ENCODE measurements at places on chromosomes 2 and 18.
A peak's percentile ranks its signal among the peaks of the same experiment; 100 is the strongest.

- no peak for DNase-seq
Measured at GRCh38 chr2:32506446-32506845, 121.4 kb upstream of the TTC27 start.

DNA sequence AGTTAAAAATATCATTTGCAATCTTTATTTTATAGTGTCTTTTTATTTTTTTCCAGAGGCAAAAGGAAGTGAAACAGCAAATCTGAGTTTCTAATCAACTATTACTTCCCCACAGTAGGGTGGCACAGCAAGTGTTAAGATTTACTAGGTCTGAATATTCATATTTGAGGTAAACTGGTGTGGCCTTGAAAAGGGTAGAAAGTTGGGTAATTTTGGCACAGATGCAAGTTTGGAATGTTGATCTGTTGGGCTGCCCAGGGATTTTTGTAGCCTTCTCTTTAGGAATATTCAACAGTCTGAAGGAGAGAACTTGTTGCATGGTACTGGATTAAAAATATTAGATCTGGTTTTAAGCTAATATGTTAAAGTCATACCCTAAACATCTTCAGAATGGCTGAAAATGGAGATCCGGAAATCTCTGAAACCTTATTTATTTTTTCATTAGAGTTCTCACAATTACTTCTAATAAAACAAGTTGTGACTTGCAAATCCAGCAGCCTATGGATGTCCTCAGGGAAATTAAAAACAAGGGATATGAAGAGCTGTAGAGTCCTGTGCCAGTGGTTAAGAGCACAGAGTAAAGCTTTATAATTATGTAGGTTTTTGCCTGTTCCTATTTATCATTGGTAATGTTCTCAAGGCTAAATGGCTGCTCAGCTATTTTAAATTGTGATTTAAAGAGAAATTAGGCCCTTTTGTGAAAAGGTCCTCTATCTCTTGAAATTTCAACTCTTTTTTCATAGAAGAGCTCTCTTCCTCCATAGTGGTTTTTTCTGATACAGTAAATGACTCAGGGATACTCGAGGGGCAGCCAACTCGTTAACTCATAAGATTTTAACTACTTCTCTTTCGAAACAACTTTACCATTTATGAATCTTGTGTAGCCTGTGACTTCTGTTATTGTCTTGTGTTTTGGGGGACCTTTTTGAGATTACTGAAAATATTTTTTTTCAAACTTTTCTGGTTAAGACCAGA is 11.0 kb downstream of the TANK start:
- no peak for DNase-seq

- DNase-seq: peak; percentile 7
Measured at GRCh38 chr2:8679827-8680731, 1.8 kb upstream of the ID2 start.

- no peak for DNase-seq
Measured at GRCh38 chr2:177489719-177490301, 97.2 kb downstream of the AGPS start.

DNA sequence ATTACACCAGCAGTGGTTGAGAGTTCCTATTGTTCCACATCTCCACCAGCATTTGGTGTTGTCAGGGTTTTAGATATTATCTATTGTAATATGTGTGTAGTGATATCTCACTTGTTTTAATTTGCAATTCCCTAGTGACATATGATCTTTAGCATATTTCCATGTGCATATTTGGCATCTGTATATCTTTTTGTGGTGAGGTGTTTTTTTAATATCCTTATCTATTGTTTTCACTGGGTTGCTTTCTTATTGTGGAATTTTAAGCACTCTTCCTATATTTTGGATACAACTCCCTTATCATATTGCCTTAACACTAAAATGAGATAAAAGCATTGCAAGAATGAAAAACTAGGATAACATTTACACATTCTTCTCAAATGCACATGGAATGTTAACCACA is 453.9 kb upstream of the FSIP2 start:
- no peak for DNase-seq

DNA sequence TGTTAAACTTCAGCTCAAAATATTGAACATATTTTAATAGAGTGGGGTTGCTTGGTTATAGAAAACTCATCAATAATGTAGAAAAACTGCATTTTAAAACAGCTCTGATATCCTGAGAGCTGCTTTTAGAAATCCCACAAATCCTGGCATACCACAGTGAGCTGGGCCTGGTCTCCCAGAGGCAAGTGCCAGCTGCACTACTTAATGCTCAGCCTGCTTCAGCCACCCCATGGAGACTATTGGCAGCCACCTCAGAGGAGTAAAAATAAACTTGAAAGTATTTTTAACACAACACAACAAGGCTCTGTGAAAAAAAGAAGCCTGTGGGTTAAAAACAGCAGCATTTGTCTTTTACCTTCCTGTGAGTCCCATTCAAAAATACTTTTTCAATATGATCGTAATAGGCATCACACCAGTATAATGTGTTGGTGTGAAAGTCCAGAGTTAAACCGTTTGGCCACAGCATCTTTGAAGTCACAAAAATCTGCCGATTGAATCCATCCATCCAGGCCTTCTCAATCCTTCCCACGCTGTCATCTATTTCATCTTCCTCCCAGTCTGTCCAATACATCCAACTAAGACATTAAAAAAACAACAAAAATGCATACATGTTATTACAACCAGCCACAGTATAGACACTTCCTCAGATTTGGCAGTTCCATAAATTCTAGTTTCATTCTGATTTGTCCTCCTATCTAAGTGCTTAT is 1115.3 kb downstream of the LRP1B start:
- no peak for DNase-seq

GRCh38 chr2:240336820-240337427 is 98.5 kb upstream of the GPC1 start:
- DNase-seq: no peak

- no peak for DNase-seq
Measured at GRCh38 chr2:187774551-187775071, 220.4 kb upstream of the TFPI start.

DNA sequence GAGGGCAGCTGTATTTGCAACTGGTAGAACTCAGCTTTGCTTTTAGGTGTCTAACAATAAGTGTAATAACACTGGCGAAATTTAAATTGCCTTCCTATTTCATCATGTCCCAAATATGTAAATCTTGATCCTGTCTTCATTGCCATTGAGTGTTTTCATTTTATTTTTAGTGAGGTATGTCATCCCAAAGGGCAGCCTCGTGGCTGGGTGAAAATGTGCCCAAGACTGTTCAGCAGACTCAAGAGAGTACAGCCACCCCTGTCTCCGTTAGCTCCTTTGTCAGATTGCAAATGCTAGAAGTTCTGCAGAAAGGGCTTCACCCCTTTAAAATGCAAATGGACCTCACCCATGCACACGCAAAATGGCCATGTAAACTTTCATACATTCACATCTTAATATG is 278.8 kb downstream of the RND3 start:
- no peak for DNase-seq

- DNase-seq: no peak
Measured at GRCh38 chr2:84965192-84965516, 5.8 kb upstream of the KCMF1 start.

GRCh38 chr18:23636071-23636399 is 26.7 kb downstream of the ANKRD29 start:
- no peak for DNase-seq

- DNase-seq: no peak
Measured at GRCh38 chr18:70197026-70197425, 8.5 kb downstream of the RTTN start.

GRCh38 chr18:644395-645004 is 13.0 kb upstream of the TYMS start:
- no peak for DNase-seq

DNA sequence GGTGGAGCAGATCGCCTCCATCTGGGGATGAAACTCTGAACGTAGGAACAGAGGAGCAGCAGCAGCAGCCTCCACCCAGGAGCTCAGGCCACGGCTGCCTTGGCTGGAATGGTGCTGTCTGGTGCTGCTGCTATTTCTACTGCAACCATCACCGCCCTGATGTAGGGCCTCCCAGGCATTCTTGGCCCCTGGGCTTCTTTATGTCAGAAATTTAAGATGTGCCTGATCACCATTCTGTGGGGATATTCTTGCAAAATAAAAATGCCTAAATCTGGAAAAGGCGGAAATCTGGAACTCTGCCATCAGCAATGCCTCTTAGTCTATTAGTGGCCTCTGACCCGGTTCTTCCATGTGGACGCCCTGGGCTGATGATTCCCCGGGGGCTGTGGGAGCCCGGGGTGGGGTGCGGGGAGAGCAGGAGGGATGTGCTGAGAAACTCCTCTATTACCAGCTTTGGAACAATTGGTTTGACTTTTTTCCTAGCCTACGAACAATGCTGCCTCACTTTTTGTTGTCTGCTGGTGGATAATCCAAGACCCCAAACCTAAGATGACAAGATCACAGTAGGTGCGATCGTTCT is 47.2 kb downstream of the FAM124B start:
- DNase-seq: no peak

DNA sequence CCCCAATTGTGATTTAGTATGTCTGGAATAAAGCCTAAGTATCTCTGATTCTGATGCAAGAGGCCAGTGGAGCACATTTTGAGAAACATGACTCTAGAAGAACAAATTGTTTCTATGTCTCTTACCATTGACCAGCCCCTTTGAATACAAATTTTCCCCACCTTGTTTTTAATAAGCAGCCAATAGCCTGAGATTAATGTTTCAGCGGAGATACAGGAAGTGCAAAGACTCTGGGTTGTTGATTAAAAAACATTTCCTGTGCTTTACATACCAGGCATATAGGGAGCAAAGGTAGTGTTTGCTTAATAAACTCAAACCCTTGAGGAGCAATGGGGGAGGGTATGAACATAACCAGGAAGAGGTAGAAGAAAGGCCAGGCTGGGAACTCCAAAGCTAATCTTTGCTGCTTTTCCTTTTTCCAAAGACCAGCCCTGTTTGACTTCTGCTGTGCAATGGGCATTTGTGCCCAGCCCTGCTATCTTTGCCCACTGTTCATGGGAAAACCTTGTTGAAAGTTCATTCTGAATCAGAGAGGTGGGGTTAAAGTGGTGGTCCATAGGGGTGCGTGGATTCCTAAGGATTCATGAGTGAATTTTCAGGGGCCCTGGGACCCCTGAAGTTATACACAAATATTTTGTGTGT is 29.3 kb downstream of the UPP2 start:
- DNase-seq: no peak

DNA sequence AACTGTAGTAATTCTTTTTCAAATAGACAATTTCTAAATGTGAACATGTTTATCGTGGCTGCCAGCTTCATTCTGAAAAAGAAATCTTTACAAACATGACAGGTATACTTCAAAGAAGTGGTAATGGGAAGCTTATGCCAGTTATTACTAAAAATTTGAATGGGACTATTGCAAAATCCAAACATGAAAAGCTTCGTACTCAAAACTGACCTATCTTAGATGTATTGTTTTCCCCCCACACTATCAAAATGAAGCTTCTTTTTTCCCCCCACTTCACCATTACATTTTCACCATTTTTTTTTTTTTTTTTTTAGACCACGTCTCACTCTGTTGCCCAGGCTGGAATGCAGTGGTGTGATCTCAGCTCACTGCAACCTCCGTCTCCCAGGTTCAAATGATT is 50.4 kb upstream of the SERTAD2 start:
- no peak for DNase-seq

- no peak for DNase-seq
Measured at GRCh38 chr18:2146092-2146491, 425.2 kb downstream of the METTL4 start.

DNA sequence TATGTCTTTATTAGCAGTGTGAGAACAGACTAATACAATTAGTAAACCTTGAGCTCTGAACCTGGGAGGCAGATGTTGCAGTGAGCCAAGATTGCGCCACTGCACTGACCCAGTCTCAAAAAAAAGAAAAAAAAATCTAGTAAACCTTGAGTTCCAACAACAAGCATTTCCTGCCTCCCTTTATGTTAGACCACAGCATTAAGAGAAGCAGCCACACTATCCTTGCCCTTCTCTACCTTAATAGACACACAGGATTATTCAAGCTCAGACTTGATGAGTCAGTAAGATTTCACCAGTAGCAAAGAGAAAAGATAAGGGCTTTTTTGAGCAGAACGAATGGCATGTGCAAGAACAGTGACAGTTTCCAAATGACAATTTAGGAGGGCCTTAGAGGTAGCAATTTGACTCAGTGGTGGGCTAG is 18.0 kb upstream of the GLS start:
- no peak for DNase-seq

- DNase-seq: no peak
Measured at GRCh38 chr2:142180820-142181533, 50.2 kb upstream of the LRP1B start.

GRCh38 chr2:175745911-175746310 is 256.2 kb downstream of the LNPK start:
- no peak for DNase-seq

DNA sequence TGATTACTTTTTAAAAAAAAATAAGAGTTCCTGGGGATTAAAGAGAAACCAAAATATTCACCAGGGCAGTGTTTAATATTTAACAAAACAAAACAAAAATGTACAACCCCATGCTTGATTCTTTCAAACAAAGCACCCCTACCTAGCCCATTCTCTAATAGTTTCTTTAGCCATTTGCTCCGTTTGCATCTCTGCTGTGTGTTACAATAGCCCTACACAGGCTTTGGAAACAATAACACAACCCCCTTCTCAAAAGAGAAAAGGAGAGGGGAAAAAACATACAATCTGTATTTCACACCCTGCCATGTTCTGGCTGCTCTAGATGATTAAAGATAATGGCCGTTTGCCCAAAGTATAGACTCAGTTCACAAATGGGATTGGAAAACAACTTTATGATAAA is 302.9 kb downstream of the CPS1 start:
- no peak for DNase-seq

- no peak for DNase-seq
Measured at GRCh38 chr2:134202371-134202770, 51.5 kb upstream of the MGAT5 start.

- no peak for DNase-seq
Measured at GRCh38 chr2:236040600-236041328, 127.4 kb downstream of the GBX2 start.

- no peak for DNase-seq
Measured at GRCh38 chr2:239496700-239497099, 95.9 kb upstream of the HDAC4 start.

GRCh38 chr2:100929147-100929546 is 72.9 kb upstream of the RPL31 start:
- DNase-seq: no peak

DNA sequence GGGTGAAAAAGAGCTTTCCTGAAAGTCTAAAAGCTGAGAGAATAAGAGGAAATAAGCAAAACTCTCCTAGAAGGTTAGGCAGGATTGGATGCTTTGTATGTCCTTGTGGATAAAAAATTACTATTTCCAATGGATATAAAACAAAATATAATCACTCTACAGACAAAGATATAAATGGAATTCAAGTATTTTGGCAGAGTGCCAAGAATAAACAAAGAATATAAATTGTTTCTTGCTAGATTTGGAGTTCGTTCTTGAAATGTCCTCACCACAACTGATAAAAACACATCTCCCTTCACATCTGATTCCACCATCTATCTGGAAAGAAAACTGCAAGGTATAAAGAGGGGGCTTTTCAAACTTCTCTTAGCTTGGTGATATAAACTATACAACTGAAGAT is 13.3 kb downstream of the SULT1C3 start:
- no peak for DNase-seq

DNA sequence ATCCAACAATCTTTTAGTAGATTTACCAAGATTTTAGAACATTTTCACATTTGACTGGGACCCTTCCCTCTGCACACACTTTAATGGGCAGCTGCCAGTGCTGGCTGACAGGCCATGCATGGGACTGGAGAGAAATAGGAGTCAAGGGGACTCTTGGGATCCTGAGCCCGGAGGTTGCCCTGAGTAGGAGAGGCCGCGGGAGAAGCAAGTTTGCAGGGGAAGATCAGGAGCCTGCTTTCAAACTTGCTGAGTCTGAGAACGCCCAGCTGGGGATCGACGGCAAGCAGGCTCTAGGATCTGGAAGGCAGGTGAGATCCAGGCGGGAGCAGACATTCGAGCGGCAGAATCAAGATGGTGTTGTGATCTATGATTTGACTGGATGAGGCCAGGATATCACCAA is 186.1 kb downstream of the HDAC4 start:
- DNase-seq: no peak

All from CD4-positive, alpha-beta T cell treated with Interleukin-15 for 4 hours (primary cell).